Effector memory CD4-positive, alpha-beta T cell (primary cell): ENCODE measurements at places on chromosomes 4 and X.

DNA sequence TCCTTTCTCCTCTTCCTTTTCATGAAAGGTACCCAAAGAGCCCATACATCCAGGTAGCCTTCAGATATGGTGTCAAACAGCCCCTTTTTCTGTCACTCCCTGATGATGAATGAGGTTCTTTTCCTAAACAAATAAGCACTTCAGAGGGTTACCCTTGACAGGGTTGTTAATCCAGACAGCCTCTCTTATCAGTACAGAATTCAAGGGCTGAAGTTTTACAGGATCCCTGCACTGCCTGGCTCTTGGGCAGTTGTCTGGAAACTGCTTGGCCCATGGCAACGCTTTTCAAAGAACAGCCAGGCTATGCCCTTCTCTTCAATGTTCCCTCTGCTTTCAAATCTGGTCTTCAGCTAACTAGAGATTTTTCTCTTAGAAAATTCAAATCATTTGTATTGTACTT lies 352.6 kb upstream of the FAM241A start:
- DNase-seq: no peak

DNA sequence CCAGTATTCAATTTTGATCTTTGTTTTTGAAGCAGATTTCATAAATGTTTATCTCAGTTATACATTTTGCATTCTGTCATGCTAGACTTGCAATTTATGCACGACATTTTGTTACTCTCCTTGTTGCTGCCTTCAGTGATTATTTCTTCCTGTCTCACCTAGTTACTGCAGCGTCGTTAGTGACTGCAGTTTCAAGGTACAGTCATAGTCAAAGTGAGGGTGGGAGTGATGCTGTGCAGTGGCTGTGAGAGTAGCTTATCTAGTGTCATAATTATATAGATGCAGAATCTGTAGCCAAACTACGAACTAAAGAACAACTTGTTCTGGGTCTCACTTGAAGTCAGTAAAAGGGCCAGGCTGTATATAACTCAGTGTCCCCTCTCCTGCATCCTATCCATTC lies 69.8 kb downstream of the GPR101 start:
- DNase-seq: no peak

- DNase-seq: no peak
These were observed 111.8 kb downstream of the TMEM144 start for GRCh38 chr4:158322109-158322508.

DNA sequence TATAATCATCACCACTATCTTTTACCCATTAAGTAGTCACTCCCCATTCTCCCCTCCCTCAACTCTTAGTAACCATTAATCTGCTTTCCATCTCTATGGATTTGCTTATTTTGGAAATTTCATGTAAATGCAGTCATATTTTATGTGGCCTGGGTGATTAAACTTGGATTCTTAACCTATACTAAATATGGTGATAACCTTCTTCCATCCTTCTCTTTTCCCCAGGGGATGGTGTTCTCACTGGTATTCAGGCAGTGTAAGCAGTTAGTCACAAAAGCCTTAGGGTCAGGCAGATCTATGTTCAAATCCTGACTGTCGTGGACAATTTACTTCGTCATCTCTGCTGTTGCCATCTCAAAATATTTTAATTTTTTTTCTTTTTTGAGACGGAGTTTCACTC lies 29.6 kb downstream of the RAB40AL start:
- DNase-seq: no peak

GRCh38 chr4:143585548-143585947 lies 72.0 kb downstream of the SMARCA5 start:
- DNase-seq: no peak

DNA sequence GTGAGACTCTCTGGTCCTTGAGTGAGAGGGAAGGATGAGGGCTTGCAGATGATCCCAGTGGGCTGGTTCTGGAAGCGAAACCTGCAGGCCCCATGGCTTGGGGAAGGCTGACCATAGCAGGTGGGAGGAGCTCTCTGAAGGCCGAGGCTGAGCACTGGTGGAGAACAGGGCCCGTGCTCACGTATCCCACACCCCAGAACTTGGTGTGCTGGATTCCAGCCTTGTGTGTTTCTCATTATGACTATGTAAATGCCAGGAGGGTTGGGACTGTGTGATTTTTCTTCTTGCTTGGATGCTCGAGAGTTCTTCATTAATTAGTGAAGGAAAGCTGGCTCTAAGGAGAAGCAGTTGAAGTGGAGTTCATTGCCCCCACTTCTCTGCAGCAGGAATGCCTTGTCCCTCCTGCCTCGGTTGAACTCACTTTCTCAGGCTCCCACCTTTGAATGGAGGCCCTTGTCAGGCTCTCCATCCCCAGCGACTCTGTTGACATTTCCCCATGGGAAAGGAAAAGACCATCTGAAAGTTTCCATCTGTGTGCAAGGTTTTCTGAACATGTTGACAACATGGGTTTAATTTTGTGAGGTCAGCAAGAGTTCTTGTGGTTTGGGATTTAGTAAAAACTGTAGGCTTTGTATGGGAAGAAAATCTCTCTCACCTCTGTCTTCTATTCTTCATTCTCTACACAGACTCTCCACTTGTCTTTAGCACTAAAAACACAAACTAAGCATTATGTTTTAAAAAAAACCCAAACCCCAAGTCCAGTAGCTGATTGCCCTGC lies 57.7 kb downstream of the TBL1X start:
- no peak for DNase-seq

DNA sequence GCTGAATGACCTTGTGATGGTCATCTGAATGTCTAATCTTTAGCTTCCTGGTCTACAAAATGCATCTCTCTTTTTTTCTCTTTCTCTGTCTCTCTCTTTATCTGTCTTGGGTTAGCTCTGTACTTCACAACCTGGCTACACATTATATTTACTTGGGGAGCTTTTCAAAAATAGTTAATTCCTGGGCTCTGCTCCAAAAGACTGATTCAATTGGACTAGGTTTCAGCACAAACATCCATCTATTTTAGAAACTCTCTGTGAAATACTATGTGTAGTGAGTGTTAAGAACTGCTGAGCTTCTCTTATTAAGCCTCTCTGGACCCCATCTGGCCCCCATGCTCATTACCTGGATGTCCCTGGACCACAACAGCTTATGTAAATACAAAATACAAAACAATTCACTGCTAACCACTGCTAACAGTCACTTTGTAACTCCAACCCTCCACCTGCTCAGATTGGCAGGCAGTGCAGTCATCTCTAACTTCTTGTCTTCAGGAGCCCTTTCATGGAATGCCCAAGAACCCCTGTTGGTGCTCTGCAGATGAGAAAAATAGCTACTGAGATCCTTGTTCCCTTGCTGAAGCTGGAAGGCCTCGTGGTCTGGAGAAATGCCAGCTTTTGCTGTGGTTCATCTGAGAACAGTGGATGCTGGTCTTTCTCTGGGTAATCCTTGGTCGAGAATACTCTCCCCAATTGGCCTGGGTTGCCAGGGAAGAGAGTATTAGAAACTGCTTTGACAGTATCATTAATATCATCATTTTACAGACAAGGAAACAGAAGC lies 14.8 kb upstream of the BOD1L1 start:
- DNase-seq: no peak

- DNase-seq: no peak
These were observed 99.8 kb upstream of the H2AZ1 start for GRCh38 chr4:100049872-100050271.

- no peak for DNase-seq
These were observed 47.0 kb upstream of the SCOC start for GRCh38 chr4:140326395-140326993.

DNA sequence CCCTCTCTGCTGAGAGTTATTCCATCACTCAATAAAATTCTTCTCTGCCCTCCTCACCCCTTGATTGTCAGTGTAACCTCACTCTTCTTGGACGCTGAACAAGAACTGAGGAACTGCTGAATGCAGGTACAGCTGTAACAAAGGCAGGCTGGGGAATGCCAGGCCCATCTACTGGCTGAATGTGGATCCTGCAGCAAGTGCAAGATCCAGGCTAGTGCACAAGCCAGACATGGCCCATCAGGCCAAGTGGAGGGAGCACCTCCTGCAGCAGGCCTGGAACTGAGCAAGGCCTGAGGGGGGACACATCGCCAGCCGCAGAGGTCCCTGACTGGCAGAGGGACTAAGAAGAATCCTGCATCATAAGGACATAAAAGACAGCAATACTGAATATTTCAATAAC lies 411.8 kb upstream of the PCDH10 start:
- DNase-seq: no peak

DNA sequence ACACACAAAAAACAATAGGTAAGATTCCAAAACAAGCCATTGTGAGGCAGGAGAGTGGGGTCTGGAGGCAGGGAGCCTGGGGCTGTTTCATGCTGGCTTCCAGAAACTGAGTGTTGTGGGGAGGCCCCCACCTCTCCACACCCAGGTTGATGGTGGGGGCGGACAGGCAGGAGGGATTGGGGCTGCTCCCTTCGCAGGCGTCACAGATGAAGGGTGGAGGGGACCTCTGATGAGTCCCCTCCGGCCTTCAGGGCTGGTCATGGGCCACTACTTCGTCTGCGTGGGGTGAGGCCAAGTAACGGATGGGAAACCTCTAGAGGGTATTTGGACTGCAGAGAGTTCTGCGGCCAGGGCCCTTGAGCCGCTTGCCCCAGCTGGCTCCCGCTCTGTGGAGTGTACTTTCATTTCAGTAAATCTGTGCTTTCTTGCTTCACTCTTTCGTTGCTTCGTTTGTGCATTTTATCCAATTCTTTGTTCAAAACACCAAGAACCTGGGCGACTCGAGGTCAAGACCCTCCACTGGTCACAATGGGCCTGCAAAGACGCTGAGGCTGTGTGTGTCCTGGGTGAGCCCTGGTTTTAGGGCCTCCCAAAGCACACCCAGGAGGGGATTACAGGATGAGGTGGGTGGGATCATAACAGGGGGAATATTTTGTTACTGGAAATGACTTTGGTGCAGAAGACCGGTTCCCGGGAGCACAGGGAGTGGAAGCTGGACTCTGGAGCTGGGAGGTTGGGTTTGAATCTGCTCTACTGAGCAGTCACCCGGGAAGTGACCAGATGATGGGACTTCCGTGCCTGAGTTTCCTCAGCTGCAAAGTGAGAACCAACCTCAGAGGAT lies 83.7 kb upstream of the ADRA2C start:
- DNase-seq: no peak

- DNase-seq: no peak
These were observed 120.6 kb upstream of the TBC1D9 start for GRCh38 chr4:140876615-140877364.

DNA sequence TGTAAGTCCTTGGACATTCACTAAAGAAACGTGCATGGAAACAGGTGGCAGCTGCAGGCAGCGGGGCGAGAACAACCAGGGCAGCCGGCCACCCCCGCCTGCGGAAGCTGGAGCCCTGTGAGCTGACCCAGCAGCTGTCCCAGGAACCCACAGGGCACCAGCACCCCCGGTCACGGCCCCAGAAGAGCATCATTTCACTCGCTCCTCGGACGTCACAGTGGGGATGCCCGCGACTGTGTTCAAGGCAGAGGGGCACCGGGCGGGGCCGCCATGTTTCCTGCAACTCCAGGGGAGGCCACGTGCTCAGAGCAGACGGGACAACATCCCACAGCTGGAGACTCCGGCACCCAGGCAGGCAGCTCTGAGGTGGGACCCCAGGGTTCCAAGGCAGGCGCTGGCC lies 45.0 kb upstream of the CPLX1 start:
- no peak for DNase-seq

DNA sequence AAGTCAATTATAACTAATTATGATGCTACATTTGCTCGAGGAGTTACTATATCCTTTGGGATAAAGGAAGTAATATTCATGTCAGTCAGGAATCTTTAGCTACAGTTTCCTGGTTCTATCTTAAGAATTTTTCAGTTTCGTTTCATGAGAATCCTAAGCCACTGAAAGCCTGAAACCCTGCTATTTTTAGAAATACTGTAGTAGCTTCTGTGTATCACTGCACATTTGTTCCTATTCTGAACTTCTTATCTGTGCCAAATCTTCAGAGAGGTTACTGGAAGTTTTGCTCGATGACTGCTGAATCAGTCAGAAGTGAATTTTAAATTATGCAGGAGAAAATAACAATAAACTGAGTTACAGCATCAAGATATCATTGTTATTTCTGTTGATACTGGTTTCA lies 249.2 kb downstream of the TENM3 start:
- no peak for DNase-seq

- no peak for DNase-seq
These were observed 320.2 kb upstream of the PRPS2 start for GRCh38 chrX:12471061-12471460.

DNA sequence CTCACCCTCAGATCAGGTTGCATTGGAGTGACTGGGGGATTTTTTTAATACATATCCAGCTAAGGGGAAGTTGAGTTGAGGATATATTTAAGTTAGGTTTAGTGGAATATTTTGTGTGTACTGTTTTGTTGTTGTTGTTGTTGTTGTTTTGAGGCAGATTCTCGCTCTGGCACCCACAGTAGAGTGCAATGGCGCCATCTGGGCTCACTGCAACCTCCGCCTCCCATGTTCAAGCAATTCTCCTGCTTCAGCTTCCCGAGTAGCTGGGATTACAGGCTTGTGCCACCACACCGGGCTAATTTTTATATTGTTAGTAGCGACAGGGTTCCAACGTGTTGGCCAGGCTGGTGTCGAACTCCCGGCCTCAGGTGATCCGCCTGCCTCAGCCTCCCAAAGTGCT lies 38.6 kb upstream of the ATP6AP2 start:
- no peak for DNase-seq

- no peak for DNase-seq
These were observed 30.5 kb downstream of the RHOH start for GRCh38 chr4:40227284-40227683.

GRCh38 chrX:152202886-152203285 lies 64.5 kb upstream of the MAGEA10 start:
- no peak for DNase-seq

GRCh38 chr4:126661194-126661593 lies 971.6 kb upstream of the INTU start:
- DNase-seq: no peak

GRCh38 chrX:19723427-19723826 lies 164.0 kb downstream of the SH3KBP1 start:
- DNase-seq: no peak

- DNase-seq: no peak
These were observed 45.9 kb downstream of the PDLIM5 start for GRCh38 chr4:94497690-94498089.

GRCh38 chr4:81421346-81422218 lies 50.1 kb downstream of the RASGEF1B start:
- DNase-seq: no peak

- DNase-seq: no peak
These were observed 914.5 kb downstream of the STIM2 start for GRCh38 chr4:27775156-27775555.

- no peak for DNase-seq
These were observed 134.5 kb upstream of the TLL1 start for GRCh38 chr4:165738571-165738970.
